ENCODE measurements at places on chromosomes 2 and 18. TPM values are rescaled to one million over a fixed set of nuclear protein-coding genes. Genes with fewer than 3 reads are reported as not detected.

DNA sequence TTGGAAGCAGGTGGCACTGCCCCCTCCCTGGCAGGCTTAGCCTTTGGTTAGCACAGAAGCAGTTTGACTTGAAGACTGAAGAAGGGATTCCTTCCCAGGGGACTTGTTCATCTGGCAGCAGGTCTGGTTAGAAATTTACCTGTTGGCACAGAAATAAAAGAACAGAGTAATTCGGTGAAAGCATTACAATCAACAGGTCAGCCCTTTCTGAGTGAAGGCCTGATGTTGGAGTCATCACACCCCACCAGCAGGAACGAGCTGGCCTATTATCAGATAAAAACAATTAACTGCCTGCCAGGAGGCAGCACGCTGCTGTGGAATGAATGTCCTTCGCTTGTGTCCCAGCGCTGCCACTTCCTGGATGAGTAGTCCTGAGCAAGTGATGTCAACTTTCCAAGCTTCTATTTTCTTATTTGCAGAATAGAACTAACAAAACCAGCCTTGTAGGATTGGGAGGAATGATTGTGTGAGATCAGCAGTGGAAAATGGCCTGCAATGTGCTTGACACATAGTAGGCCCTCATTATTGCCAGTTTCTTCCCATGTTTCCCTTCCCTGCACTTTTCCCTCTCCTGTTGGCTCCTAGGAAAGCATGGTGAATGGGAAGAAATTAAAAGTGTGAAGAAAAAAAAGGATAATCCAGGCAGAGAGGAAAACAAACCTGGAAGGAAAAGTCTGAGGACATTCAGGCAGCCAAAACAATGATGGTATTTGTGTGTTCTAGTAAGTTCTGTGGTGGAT is 29.0 kb downstream of the LGALSL start:
- peak; percentile 8 for DNase-seq

- no peak for DNase-seq
These were observed 4.8 kb downstream of the CDH7 start for GRCh38 chr18:65755616-65756015.

GRCh38 chr2:109220860-109221259 is 91.9 kb downstream of the SH3RF3 start:
- no peak for DNase-seq

GRCh38 chr2:3005859-3006501 is 371.6 kb downstream of the EIPR1 start:
- DNase-seq: no peak

DNA sequence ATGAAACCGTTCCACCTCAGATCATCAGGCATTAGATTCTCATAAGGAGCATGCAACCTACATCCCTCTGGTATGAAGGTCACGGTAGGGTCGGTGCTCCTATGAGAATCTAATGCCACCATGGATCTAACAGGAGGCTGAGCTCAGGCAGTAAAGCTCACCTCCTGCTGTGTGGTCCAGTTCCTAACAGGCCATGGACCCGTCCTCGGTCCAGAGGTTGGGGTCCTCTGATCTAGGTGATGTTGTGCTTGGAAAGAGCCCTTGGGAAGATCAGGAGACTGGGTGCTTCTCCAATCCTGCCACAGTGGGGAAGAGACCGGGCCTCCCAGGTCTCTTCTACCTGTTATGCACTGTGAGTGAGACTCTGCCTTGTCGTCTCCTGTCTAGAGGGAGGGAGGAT is 104.6 kb downstream of the ACKR3 start:
- DNase-seq: no peak

Gene IDH1
- 73.2 TPM for total RNA-seq

Gene DSC2
- total RNA-seq: not detected

Gene NLRC4
- not detected for total RNA-seq

Gene POTEC
- total RNA-seq: not detected
